ENCODE measurements at places on chromosomes 13 and 19.

DNA sequence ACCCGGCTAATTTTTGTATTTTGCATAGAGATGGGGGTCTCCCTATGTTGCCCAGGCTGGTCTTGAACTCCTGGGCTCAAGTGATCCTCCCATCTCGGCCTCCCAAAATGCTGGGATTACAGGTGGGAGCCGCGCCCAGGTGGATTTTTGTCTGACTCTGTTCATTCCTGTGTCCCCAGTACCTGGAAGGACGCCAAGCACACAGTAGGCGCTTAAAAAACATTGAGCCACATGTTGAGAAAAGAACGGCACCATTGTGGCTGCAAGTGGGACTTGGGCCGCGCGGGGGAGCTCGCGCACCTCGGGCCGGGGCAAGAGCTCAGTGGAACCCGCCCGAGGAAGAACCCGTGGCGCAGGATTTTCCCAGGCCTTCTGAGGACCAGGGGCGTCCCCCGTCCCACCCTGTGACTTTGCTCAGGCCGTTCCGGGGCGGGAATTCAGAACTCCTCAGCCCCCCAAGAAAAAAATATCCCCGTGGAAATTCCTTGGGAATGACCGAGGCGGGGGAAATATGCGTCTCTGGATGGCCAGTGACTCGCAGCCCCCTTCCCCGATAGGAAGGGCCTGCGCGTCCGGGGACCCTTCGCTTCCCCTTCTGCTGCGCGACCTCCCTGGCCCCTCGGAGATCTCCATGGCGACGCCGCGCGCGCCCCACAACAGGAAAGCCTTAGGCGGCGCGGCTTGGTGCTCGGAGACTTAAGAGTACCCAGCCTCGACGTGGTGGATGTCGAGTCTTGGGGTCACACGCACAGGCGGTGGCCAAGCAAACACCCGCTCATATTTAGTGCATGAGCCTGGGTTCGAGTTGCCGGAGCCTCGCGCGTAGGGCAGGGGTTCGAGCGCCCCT is 1.4 kb upstream of the ICAM1 start:
- DNase-seq = peak; percentile 87

DNA sequence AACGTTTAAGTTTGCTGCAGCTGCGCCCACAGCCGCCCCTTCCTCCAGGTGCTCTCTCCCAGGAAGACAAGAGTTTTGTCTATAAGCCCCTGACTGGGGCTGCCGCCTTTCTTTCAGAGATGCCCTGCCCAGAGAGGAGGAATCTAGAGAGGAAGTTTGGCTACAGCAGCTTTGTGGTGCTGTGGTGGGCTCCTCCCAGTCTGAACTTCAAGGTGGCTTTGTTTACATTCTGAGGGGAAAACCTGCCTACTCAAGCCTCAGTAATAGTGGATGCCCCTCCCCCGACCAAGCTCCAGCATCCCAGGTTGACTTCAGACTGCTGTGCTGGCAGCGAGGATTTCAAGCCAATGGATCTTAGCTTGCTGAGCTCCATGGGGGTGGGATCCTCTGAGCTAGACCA is 6.4 kb upstream of the ERICH6B start:
- no peak for DNase-seq

GRCh38 chr19:49767967-49768581 is 1.3 kb downstream of the AP2A1 start:
- DNase-seq = no peak

DNA sequence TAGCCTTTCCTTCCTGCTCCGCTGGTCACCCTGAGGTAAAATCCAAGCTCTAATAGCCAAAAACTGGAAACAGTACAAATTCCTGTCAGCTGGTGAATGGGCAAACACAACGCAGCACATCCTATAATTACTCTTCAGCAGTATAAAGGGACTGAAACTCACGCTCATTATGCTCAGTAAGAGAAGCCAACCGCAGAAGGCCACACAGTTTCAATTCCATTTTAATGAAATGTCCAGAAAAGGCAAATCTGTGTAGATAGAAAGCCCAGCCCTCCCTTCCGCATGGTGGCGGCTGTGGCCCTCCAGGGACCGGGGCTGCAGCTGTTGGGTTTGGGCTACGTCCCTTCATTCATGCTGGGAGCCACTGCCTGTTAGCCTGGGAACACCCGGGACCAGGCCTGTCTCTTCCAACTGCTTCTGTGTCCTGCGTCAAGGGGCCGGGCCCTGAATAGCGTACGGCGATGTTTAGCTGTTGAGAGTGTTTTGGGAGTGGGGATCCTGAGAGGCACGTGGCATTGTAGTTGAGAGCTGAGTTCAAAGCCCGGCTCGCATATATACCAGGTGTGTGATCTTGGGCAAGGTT is 23.5 kb downstream of the NKPD1 start:
- DNase-seq = no peak

- DNase-seq = no peak
Observed at GRCh38 chr19:52590728-52591127, 20.6 kb downstream of the ZNF701 start.
